ENCODE measurements at places on chromosomes 2 and 18.

DNA sequence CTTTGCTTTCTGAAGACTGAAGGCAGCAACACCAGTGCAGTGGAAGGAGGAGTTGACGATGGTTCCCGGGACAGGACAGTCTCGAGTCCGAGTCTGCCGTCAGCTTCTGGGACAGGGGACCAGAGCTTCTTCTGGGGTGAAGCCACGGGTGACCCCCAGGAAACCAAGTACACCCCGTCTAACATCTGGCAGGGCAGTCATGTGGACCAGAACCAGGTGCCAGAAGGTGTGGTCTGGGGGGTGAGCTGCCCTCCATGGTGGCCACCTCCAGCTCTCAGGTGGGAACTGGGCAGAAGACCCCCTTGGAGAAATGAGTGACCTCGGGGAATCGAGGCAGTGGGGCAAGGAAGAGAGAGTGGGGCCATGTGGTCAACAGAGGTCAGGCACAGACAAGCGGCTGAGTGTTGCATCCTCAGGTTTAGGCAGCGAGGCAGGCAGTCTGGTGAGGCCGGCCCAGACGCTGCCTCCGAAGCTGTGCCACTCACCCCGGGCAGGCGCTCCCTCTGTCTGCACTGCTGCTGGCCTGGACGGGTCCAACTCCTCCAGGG, 204.3 kb downstream of the HDAC4 start:
- DNase-seq, result no peak

DNA sequence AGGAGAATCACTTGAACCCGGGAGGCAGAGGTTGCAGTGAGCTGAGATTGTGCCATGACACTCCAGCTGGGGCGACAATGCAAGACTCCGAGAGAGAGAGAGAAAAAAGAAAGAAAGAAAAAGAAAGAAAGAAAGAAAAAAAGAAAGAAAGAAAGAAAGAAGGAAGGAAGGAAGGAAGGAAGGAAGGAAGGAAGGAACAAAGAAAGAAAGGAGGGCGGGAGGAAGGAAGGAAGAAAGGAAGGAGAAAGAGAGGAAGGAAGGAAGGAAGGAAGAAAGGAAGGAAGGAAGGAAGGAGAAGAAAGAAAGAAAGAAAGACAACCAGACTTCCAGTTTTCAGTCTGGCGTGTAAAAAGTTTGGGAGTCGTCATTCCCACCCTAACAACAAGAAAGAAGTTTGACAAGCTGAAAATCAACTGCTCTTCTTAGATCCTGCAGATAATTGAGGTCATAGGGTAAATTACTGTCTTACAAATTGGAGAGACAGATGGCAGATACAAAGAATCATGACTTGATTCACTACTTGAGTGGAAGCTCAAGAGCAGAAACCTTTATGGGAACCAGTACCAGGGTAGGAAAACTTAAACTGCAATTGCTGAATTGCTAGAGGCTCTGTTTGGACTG, 15.1 kb upstream of the CYP27C1 start:
- no peak for DNase-seq

- no peak for DNase-seq
These were observed 33.7 kb upstream of the APCDD1 start for GRCh38 chr18:10420561-10421352.

DNA sequence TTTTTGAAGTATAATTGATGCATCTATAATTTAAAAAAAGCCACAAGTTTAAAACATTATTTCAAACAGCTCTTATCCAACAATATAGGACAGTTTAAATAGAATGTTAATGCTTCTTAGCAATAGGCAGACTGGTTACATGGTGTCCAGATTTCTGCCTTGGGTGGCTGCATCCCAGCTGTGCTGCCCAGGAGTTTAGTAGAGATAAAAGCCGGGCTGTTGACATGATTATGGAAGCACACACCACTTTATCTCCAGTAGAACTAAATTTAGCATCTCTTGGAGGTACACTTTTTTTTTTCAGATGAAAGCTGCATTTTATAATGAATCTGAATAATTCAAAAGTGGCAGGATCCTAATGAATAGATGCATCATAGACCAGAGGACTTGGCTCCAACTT, 309.7 kb downstream of the PLCL1 start:
- DNase-seq, result no peak

DNA sequence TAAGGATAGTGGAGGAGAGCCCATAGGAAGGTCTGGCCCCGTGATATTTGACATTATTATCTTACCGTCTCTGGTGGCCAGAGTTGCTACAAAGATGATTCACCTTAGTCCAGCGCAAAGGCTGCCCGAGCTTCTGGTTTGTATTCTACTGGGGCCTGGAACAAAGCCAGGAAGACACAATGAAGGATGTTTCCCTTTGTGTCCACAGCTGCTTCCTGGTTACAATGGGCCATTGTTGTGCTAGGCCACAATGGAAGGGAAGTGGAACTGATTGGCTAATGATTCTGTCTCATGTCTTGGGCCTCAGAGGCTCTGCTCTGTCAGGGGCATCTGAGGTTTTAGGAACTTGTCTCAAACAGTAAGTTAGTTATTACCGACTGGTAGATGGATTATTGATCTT, 132.2 kb downstream of the TDRD15 start:
- DNase-seq, result no peak

GRCh38 chr2:161713706-161714105, 89.5 kb downstream of the SLC4A10 start:
- no peak for DNase-seq

GRCh38 chr2:192159208-192159607, 35.5 kb downstream of the TMEFF2 start:
- no peak for DNase-seq

- DNase-seq, result no peak
These were observed 811.6 kb downstream of the BCL11A start for GRCh38 chr2:59741840-59742239.

- no peak for DNase-seq
These were observed 7.4 kb upstream of the ANKRD62 start for GRCh38 chr18:12086249-12086648.

Data from stimulated activated CD4-positive, alpha-beta T cell treated with anti-CD3 and anti-CD28 coated beads, Interleukin-1b, Interleukin-23, amount 100 ng/mL, for 4 hours (primary cell).